ENCODE measurements at places on chromosomes 6 and 20. TPM values are rescaled to one million over a fixed set of nuclear protein-coding genes. Genes with fewer than 3 reads are reported as not detected.

DNA sequence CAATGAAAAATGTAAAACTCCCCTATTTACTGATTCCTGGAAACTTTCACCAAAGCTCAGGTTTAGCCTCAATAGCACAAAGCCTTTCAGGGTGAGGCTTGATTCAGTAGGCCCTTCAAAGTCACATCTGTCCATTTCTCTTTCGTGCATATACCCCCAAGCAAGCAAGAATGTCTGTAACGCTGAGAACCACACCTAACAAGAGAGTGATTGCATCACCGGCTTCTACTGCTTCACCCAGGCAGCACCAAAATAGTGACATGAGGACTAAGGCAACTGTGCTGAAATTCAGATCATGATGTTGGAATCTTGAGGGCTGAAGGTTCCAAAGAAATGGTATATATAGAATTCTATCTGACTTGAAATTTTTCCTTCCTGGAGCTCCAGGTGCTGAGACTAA is 26.1 kb downstream of the CGA start:
- H3K27ac ChIP-seq: no peak overlapping the region
- H3K36me3 ChIP-seq: no peaks in the 10 kb centered on the region
- H3K4me1 ChIP-seq: no peaks in the 10 kb centered on the region

DNA sequence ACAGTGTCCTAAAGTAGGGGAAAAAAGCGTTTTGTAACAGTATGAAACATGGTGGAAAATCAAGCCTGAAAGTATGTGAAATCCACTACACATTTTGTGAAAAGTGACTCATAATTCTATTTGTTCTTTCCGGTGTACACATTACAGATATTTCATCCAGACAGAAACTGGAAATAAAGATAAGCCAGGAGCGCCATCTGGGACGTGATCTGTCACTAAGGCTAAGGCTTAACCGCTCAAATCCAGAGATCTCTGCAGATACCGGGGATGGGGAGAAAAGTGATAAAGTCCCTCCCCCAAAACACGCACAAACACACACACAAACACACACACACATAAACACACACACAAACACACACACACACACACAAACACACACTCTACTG is 26.6 kb upstream of the SRSF6 start:
- H3K27me3 ChIP-seq: no peaks in the 10 kb centered on the region
- no peak overlapping the region for H3K27ac ChIP-seq
- no peaks in the 10 kb centered on the region for H3K36me3 ChIP-seq
- no peak for DNase-seq

DNA sequence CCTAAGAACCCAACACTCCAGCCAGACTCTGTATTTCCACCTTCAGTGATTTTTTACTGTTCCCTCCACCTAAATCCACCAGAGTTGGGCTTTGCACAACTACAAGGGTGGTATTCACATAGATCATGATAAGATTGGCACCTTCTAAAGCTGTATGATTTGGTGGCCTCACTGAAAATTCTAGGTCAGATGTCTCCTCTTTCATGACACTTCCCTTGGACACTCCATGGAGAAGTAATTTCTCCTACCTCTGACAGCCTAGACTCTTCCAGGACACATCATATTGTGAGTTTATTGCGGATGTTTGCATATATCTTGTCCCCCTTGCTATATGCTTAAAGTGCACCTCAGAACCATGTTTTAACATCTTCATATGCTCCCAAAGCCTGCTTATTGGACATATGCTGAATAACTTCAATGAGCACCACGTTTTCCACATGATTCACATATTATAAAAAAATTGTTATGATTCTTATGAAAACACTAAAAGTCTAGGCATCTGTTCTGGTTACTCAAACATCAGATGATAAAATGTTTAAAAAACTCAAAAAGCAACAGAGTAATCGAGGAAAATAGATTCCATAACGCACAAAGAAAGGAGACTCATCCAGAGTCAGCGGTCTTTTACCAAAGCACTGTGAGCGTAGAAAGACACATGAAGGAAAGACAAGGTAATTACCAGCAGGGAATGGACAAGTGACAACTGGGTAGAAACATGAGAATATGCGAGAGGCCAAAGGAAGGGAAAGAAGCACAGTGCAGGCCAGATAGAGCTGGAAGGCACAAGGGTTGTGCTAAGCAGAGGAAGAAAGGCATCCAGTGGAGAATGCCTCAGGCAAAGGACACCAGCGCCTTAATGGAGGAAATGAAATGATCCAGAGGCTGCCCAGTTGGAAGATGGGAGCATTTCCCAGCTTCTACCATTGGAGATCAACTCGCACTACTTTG is 46.5 kb downstream of the KIF16B start:
- H3K27me3 ChIP-seq: no peaks in the 10 kb centered on the region
- no peak overlapping the region for H3K27ac ChIP-seq
- H3K4me1 ChIP-seq: no peaks in the 10 kb centered on the region
- peaks cover 13% of the 10 kb centered on the region for H3K36me3 ChIP-seq

DNA sequence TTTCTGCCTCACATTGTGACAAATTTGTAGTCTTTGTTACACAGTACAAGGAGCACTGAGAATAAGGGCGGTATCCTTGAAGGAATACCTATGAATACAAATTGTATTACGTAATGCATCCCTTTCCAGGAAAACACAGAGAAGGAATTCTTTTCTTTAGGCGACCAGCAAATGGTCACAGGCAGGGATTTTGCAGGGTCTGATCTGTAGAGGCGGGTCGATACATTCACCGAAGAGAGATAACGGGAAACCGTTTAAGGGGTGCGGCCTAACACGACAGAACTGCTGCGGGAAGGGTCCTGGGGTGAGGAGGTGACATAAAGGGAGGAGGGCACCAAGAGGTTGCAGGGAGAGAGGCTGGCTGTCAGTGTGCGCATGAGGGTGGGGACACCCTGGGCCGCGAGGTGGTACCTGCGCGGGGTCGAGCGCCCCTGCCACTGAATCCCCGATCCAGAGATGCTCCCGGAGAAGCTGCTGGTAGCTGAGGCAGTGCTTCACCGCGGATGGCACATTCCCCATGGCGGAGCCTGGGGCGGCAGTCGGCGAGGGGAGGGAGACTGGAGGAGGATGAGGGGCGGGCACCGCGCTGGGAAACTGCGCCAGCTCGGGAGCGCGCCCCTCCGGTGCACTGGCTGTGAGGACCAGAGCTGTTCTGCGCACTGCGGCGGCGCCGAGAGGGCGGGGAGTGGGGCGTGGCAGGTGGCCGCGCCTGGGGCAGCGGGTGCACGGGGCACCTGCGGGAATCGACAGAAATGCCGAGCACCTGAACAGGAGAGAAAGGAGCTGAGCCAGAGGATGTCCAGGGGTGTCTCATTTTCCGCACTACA is at the start of gene HMGCLL1:
HMGCLL1 (minus strand) TSS at position 656 of the 827 bp plus-strand sequence; CDS start at position 519, 137 bp downstream.
- no peak for DNase-seq
- no peaks in the 10 kb centered on the region for H3K36me3 ChIP-seq
- H3K27ac ChIP-seq: no peak within 1 kb of the TSS
- H3K4me3 ChIP-seq: no peak within 1 kb of the TSS
- no peaks in the 10 kb centered on the region for H3K4me1 ChIP-seq

Gene OR2H1
- total RNA-seq: not detected

Gene LHFPL5
- total RNA-seq: not detected

Gene HLA-DOB
- not detected for total RNA-seq
